ENCODE measurements at places on chromosomes 3 and 15.

- DNase-seq = peak; percentile 23
Observed at GRCh38 chr3:177196456-177197040, 734 bp downstream of the TBL1XR1 start.

DNA sequence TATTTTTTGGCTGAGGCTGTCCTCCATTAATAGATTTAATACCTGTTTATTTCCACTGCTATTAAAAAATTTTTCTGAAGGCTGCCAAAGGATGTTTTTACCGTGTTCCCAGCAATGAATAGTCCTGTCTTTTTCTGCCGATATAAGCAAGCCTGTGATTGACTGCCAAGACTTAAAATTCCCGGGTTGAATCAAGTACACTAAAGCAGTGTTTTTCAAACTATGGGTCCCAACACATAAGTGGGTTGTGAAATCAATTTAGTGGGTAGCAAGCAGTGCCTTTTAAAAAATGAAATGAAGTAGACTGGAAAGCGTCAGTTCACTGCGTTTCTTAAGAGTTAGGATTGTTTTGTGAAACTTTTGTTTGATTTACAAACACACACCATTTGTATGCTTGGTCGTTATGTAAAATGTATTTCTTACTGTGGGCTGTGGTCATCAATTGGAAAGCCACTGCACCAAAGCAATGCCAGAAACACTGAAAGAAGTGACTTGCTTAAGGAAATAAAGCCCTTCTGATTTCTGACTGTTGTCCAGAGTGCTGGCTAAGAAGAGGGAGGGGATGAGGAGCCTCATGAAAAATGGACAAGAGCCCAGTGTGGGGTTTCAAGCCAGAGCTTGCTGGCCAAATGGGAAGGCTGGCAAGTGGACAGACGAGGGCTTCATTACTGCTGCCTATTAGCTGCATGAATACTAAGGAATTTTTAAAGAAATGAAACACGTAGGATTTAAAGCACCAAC, 206.0 kb downstream of the THRB start:
- DNase-seq = no peak

- no peak for DNase-seq
Observed at GRCh38 chr3:67521053-67521646, 133.3 kb downstream of the SUCLG2 start.

- no peak for DNase-seq
Observed at GRCh38 chr3:105093371-105094252, 273.1 kb upstream of the ALCAM start.
